ENCODE measurements at places on chromosomes 12 and 14.

- DNase-seq: no peak
Observed at GRCh38 chr12:79665212-79665887, 25.4 kb downstream of the PAWR start.

- no peak for DNase-seq
Observed at GRCh38 chr12:125288931-125289928, 224.0 kb downstream of the AACS start.

DNA sequence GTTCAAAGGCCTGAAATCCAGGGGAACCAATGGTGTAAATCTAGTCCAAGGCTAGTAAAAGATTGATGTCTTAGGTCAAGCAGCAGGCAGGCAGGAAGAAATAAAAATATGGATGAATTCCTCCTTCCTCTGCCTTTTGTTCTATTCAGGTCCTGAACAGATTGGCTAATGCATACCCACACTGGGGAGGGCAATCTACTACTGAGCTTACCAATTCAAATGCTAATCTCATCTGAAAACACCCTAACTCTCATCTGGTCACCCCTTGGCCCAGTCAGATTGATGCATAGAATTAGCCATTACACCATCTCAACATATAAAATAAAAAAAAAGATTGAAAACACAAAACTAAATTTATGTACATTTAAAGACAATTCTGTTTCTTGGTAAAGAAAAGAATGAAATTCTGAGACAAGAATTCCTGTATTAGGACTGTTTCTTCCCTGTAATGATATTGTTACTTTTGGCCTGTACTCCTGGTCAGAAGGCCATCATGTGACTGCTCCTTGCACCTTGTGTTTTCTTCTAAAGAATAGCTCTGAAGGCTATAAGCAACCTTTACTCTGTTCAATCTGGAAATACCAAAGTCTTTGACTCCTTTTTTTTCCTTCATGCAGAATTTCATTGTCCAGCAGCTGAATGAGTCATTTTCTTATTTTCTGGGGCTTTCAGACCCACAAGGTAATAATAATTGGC, 19.9 kb downstream of the CLEC6A start:
- DNase-seq: no peak

DNA sequence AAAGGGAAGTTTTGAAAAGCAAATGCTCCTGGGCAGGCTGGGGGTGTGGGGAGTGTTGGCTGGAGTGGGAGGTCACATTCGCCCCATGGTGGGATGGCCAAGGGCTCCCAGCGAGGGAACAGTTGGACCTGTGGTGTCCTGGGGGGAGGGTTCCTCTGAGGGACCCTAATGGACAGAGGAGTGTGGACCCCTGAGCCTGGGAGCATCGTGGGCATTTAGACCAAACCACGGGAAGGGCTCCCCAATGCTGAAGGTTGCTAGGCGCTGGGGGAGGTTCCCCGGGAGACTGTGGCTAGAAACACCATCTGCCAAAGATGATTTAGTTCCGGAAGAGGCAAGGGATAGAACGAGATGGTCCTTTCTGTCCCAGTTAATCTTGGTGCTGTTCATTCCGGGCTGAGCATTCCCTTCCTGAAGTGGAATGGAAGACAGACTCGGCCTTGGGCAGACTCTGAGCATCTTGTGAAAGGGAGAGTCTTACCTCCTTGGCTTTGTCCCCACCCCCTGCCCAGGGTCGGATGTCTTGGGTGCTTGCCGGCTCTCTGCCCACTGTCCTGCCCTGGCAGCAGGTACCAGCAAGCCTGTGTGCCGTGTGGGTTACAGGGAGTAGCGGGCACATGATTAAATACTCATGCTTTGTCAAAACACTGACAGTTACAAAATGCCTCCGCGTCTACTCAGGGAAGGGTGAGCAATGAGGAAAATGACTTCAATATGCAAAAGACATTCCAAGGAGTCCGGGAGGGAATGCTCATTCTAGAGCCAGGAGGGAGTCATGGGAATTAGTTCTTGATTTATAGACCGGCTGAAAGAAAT, 215.9 kb downstream of the CACNA1C start:
- DNase-seq: no peak

DNA sequence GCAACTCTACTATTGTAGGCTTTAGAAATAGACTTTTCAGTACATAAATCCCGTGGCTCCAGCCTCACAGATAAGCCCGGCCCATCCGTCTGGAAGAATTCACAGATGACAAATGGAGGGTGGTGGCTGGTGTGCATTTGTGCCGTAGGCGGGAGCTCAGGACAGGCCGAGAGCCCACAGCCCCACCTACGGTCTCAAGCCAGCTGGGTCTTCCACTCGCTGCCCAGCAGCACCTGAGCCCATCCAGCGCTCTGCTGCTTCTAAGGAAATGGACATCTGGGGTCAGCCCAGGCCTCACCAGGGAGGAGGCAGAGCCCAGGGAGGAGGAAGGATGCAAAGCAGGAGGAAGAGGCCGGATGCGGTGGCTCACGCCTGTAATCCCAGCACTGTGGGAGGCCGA, 72.8 kb downstream of the KIF26A start:
- no peak for DNase-seq
